ENCODE measurements at places on chromosomes 5 and 9.

DNA sequence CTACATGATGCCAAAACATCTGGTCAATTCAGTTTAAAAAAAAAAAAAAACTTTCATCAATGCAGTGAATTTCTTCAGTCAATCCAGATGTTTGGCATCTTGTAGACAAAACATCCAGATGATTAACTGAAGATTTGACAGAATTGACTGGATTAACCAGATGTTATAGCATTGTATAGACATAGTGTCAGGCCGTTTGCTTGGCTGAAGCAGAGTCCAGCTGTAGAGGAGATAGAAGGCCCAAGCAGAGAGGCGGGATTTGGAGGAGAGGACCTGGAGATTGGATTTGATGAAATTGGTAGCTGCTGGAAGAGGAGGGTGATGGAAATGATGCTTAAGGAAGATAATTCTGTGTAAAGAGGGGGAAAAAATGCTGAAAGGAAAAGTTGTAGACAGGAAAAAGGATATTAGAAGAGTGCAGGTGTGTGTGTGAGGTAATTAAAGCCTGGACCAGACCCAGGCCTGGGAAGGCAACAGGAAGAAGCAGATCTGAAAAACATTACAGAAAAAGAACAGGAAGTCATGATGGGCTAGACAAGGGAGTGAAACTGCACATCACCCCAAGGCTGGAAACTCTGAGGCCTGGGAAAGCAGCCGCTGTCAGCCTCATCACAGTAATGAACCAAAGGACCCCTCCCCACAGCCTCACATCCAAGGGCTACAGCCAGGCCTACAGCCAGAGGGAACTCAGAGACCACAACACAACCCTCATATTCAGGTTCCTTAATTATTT, 258.3 kb downstream of the CWC27 start:
- no peak for DNase-seq

GRCh38 chr5:2288466-2288865, 405.7 kb upstream of the IRX4 start:
- no peak for DNase-seq

GRCh38 chr5:135707302-135707701, 127.2 kb upstream of the SLC25A48 start:
- no peak for DNase-seq

DNA sequence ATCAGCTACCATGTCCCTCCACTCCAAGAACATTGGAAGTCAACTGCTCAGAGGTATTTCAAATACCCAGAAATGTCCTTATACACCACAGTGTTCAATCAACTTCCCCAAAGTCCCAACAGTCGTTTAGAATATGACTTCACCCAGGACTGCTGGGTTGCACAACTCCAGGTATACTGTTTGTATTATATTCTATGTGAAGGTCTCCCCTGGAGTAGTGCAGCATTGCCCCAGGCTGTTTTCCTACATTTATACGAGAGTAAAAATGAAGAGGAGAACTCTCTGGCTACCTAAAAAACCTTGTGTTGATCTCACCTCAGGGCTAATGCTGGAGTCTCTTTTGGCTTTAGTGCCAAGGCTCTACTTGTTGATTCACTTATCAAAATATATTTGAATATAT, 183.6 kb upstream of the MAP3K1 start:
- DNase-seq, result no peak

- no peak for DNase-seq
These were observed 26.7 kb downstream of the NCBP1 start for GRCh38 chr9:97660340-97660739.

DNA sequence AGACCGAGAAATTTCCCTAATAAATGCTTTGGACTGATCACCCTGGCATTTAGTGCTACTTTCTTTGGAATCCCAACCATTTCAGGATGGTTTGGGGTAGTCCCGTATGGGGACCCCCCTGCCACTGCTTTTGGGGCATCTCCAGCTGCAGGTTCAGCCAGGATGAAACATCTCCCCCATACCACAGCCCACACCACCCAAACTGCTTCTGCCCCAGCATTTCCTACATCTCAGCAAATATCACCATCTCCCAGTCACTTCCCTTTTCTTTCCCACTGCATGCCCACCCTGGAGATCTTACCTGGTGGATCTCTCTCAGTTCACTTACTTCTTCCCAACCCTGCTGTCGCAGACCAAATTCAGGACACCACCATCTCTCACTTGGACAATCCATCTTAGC, 4.8 kb upstream of the P4HA2 start:
- no peak for DNase-seq

DNA sequence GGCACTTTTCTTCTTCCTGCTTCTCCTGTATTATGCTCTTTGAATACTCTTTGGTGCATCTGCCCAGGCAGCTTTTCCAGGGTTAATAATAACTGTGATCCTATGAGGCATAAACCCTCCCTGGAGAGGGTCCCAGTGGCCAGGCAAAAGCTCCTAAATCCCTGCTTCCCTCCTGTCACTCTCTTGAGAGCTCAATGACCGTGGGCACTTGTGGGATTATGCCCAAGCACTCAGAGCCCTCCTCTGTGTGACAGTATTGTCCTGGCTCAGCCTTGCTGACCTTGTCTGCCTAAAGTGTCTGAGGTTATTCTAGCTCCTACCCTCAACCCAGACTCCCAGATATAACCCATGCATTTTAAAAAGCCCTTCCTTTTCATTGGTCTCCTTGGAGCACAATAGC, 51.9 kb downstream of the GALNT10 start:
- DNase-seq, result no peak

DNA sequence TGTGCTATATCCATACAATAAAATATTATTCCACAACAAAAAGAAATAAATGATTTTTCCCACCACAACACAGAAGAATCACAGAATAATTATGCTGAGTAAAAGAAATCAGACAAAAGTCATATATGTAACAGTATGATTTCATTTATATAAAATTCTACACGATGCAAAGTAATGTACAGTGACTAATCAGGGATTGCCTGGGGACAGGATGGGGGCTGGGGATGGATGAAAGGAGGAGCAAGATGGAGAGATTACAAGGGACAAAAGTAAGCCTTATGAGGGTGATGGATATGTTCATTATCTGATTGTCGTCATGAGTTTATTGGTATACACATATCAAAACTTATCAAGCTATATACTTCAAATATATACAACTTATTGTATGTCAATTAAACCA, 154.0 kb downstream of the FBN2 start:
- no peak for DNase-seq

All from erythroblast (primary cell).